ENCODE measurements at places on chromosomes 12 and 14. TPM values are rescaled to one million over a fixed set of nuclear protein-coding genes. Genes with fewer than 3 reads are reported as not detected.

DNA sequence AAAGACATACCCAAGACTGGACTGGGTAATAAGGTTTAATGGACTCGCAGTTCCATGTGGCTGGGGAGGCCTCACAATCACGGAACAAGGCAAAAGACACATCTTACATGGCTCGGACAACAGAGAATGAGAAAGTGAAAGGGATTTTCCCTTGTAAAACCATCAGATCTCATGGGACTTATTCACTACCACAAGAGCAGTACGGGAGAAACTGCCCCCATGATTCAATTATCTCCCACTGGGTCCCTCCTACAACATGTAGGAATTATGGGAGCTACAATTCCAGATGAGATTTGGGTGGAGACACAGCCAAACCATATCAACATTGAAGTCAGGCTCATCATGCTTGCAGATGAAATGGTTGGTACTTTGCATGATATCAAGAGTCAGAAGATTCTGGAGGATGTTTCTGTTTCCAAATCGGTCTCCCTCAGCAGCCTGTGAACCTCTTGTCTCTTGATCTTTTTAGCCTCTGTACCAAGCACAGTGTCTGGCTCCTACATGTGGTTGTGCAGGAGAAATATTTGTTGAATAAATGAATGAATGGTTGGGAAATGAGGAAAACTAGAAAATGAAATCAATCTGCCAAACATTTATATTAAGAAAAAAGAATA, 98.6 kb downstream of the VRK1 start:
- no peak overlapping the region for H3K27ac ChIP-seq
- H3K4me3 ChIP-seq: no peak overlapping the region
- no peaks in the 10 kb centered on the region for H3K36me3 ChIP-seq
- no peaks in the 10 kb centered on the region for H3K4me1 ChIP-seq
- H3K27me3 ChIP-seq: no peaks in the 10 kb centered on the region
- no peak for DNase-seq

- DNase-seq: no peak
- peaks cover 43% of the 10 kb centered on the region for H3K36me3 ChIP-seq
- no peaks in the 10 kb centered on the region for H3K27me3 ChIP-seq
- H3K4me3 ChIP-seq: no peak overlapping the region
Observed at GRCh38 chr14:69093631-69094421, 59.1 kb downstream of the DCAF5 start.

DNA sequence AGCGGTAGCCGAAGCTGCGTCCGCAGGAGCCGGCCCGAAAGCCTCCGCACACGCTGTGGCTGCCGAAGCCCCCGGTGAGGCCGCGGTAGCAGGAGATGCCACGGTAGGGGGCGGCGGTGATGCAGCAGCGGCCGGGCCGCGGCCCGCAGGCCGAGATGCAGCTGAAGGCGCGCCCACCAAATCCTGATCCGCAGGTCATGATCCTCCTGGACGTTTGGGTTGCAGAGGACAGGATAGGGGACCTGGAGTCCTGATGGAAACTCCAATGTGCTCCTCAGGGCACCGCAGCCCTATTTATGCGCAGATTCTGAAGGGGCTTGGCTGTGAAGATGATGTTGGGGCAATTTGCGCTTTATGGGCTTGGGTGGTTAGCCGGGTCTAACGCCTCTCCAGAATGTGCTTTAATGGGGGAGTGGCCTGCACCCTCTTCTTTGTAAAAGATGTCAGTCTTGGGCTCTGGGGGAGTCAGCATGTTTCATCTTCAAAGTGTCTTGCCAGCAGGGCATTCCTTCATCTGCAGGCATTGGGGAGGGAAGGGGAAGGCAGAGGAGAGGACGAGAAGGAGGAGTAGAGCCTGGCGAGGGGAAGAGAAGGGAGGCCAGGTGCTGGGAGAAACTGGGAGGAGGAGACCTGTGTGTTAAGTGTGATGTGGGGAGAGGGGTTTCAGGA, at the start of gene KRT81:
Gene KRT81, minus strand, starts transcription at position 268 of the 669 bp plus-strand sequence. Its CDS starts 69 bp downstream, at position 199.
- no peaks in the 10 kb centered on the region for H3K4me1 ChIP-seq
- DNase-seq: no peak
- no peaks in the 10 kb centered on the region for H3K36me3 ChIP-seq
- no peak within 1 kb of the TSS for H3K4me3 ChIP-seq

GRCh38 chr12:91098941-91099340, 12.4 kb downstream of the LUM start:
- H3K27me3 ChIP-seq: no peaks in the 10 kb centered on the region
- no peaks in the 10 kb centered on the region for H3K4me1 ChIP-seq
- H3K27ac ChIP-seq: peak overlapping the region; percentile 45
- DNase-seq: no peak

DNA sequence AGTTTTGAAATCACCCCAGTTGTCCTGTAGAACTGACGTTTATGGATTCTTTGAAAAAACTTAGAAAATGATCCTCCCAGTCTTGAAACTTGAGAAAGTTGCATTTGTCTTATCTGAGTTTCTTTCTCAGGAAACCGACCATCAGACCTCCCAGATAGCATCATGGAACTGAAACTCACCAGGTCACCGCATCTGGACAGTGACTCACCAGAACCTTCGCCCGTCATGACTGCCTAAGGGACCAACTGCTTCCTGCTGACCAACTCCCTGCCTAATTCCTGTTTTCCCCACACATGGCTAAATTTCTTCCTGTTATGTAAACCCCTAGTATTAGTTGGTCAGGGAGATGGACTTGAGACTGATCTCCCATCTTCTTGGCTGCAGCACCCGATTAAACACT, 175.7 kb downstream of the RIMBP2 start:
- no peaks in the 10 kb centered on the region for H3K36me3 ChIP-seq
- H3K27me3 ChIP-seq: no peaks in the 10 kb centered on the region
- H3K27ac ChIP-seq: no peak overlapping the region
- H3K4me3 ChIP-seq: no peak overlapping the region
- H3K4me1 ChIP-seq: no peaks in the 10 kb centered on the region
- no peak for DNase-seq

DNA sequence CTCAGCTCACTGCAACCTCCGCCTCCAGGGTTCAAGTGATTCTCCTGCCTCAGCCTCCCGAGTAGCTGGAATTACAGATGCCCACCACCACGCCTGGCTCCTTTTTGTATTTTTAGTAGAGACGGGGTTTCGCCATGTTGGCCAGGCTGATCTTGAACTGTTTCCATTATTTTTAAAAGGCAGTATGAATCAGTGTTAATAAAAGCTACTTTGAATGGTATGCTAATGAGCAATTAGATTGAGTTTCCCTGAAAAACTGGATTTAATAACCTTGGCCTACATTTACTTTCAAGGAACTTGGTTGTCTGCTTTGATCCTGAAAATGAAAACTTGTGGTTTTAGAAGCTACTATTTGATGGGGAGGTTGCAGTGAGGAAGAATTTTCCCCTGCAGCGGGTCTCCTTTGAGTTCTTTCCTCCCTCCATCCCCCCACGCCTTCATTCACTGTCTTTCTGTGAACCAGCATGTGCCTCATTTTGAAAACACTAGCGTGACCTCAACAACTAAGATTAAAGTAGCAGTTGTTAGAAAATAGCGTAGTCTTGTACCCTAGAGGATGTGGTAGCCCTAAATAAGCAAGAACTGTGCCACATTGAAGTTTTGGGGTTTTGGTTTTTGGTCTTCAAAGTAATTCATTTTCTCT, 17.8 kb upstream of the RPS6KA5 start:
- H3K27me3 ChIP-seq: no peaks in the 10 kb centered on the region
- H3K4me1 ChIP-seq: no peaks in the 10 kb centered on the region
- DNase-seq: no peak
- H3K4me3 ChIP-seq: no peak overlapping the region

- H3K27me3 ChIP-seq: no peaks in the 10 kb centered on the region
- no peaks in the 10 kb centered on the region for H3K36me3 ChIP-seq
- H3K4me1 ChIP-seq: no peaks in the 10 kb centered on the region
- DNase-seq: peak; percentile 49
- no peak overlapping the region for H3K27ac ChIP-seq
Observed at GRCh38 chr12:77685112-77685511, 145.6 kb upstream of the NAV3 start.

- H3K27me3 ChIP-seq: no peaks in the 10 kb centered on the region
- no peaks in the 10 kb centered on the region for H3K36me3 ChIP-seq
- no peak overlapping the region for H3K4me3 ChIP-seq
- no peak for DNase-seq
- no peak overlapping the region for H3K27ac ChIP-seq
Observed at GRCh38 chr12:122111089-122111641, 32.6 kb downstream of the MLXIP start.

DNA sequence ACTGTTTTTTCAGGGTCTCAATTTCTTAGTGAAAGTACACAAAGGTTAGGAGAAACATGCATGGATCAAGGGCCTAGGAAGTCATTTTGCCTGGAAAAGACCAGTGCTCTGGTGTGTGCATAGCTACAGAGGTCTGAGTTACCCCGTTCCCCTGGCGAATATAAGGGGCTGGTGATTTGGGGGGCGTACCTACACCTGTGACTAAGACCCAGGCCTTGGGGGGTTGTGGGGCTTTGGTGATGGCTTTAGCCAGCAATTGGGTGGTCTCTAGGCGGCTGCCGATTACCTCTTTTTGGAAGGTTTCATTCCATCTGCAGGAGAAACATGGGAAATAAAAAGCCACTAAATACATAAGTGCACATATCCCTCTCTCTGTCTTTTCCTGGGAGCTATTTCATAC, 1.1 kb downstream of the SDR39U1 start:
- peak overlapping the region; percentile 99 for H3K27ac ChIP-seq
- no peaks in the 10 kb centered on the region for H3K27me3 ChIP-seq
- no peak for DNase-seq
- peaks cover 51% of the 10 kb centered on the region for H3K4me1 ChIP-seq

DNA sequence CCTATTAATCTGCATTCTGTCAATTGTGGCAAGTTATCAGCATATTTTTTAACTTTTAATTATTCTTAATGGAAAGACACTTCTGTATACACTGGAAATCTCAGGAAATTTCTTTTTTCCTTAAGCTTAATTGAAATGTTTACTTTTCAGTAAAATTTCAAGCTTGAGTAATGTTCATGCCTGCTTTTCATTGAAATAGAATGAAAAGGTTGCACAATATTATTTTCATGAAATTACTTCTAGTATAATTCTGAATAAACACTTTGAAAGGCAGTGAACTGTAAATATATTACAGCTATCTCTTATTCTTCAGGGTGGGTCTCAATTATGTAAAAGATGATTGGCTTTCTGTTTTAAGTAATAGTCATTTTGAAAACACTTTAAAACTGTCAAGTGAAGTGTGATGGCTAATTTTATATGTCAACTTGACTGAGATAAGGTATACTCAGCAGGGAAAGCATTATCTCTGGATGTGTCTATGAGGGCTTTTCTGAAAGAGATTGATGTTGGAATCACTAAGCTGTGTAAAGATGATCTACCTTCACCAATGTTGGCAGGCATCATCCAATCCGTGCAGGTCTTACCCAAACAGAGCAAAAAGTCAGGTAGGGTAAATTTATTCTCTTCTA, 29.9 kb downstream of the CLEC2D start:
- H3K27me3 ChIP-seq: no peaks in the 10 kb centered on the region
- H3K4me3 ChIP-seq: no peak overlapping the region
- H3K27ac ChIP-seq: peak overlapping the region; percentile 46

- peaks cover 16% of the 10 kb centered on the region for H3K4me1 ChIP-seq
- DNase-seq: no peak
- H3K4me3 ChIP-seq: no peak overlapping the region
- no peaks in the 10 kb centered on the region for H3K27me3 ChIP-seq
- no peak overlapping the region for H3K27ac ChIP-seq
Observed at GRCh38 chr12:5441497-5442236, 9.8 kb downstream of the NTF3 start.

Gene NOS1
- not detected for polyA plus RNA-seq

Gene SMOC1
- polyA plus RNA-seq: 0.93 TPM

Gene ALG10B
- 1.2 TPM for polyA plus RNA-seq

Gene RPGRIP1
- 0.14 TPM for polyA plus RNA-seq
